Esophagus squamous epithelium (tissue), 5 donors: ENCODE measurements at places on chromosomes 5 and 9.

- no peak for DNase-seq
Measured at GRCh38 chr5:151434570-151435237, 12.7 kb upstream of the SLC36A1 start.

- no peak for DNase-seq
Measured at GRCh38 chr5:124951661-124952060, 205.2 kb upstream of the ZNF608 start.

DNA sequence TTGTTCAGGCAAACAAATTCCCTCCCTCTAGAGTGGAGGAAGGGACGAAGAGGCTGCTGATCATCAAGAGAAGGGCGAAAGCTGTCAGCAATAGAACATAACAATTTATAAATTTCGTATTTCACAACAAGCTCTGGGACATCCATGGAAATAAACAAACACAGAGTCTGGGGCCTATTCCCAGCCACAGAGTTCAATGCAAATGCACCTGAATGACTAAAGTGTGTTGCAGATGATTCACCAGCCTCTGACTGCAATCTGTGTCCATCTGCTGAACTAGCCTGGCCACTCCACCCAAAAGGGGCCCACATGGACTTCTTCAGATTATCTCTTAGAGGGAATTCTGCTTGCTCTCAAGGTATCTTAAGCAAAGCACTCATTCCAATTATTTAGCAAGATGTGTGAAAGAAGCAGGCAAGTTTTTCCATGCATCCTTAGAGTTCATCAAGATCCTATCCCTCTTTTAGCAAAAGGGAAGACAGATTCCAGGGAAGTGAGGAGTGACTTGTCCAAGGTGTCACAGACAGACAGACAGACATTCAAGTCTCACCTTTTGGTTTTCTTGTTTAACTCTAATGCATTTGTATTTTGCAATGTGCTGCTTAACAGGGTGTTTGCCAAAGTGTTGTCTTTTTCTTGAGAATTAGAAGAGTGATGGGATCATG, 307.8 kb upstream of the PAPPA start:
- DNase-seq: no peak

GRCh38 chr5:31825518-31826068, 186.7 kb downstream of the PDZD2 start:
- no peak for DNase-seq

GRCh38 chr5:77086689-77087483, at the start of gene ZBED3:
ZBED3 (minus strand) TSS chr5:77087285; CDS start chr5:77077878, 9,407 bp downstream.
- DNase-seq: no peak

DNA sequence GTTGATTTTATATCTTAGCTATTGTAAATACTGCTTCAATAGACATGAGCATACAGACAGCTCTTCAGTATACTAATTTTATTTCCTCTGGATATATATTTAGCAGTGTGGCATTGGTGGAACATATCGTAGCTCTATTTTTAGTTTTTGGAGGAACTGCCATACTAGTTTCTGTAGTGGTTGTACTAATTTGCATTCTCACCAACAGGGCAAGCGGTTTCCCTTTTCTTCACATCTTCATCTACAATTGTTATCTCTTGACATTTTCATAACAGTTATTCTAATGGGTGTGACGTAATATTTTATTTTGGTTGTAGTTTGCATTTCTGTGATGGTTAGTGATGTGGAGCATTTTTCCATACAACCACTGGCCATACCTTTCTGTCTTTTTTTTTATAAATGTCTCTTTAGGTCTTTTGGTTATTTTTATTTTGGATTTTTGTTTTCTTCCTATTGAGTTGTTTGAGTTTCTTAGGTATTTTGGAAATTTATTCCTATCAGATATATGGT, 32.5 kb downstream of the TAF11L14 start:
- no peak for DNase-seq

DNA sequence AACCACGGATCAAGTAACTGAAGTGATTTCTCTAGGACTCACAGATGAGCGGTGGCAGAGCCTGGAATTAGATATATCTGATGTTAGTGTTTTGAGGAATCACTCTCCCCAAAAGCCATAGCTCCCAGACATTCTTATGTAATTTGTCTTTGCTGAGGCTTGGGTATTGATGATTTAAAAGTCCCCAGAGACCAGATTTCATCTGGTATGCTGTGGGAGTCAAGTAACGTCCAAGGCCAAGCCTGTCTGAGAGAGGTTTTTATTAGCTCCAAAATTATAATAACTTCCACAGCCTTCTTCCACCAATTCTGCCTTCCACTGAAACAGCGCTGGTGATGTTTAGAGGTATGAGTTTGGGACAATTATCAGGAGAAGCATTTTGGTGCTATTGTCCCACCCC, 21.3 kb upstream of the KCNIP1 start:
- DNase-seq: no peak

DNA sequence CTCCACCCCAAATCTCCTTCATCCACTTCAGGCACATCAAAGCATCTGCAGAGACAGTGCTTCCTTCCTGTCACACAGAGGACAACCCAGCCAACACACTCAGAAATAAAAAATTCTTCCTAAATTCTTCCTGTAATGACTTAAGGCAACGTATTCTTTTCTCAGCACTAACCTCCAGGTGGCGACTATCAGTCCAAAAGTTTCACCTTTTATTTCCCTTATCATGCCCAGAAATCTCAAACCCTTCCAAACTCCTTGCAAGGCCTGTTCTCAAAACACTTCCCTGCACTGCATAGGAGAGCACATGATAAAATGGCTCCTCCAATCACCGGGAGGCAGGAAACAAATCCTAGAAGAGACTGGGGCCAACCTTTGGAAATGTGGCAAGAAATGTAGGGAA, 35.1 kb downstream of the SLIT3 start:
- no peak for DNase-seq

GRCh38 chr9:31394015-31394473, 990.4 kb upstream of the ACO1 start:
- no peak for DNase-seq
